ENCODE measurements at places on chromosomes 6 and 20. TPM values are rescaled to one million over a fixed set of nuclear protein-coding genes. Genes with fewer than 3 reads are reported as not detected.

The TMEM217 gene
- 0.24 TPM for polyA plus RNA-seq

The SRMS gene
- not detected for polyA plus RNA-seq

The ZNF133 gene
- polyA plus RNA-seq: 15.2 TPM

The SLC44A4 gene
- 4.2 TPM for polyA plus RNA-seq

The TP53TG5 gene
- 0.96 TPM for polyA plus RNA-seq

The ACSS1 gene
- polyA plus RNA-seq: 15.1 TPM

The BNIP5 gene
- polyA plus RNA-seq: not detected

The CST5 gene
- polyA plus RNA-seq: not detected

The MUC21 gene
- polyA plus RNA-seq: not detected

The PHF20 gene
- 30.5 TPM for polyA plus RNA-seq

The PPIL6 gene
- 4.3 TPM for polyA plus RNA-seq

The DDX43 gene
- 1.3 TPM for polyA plus RNA-seq

The ID1 gene
- polyA plus RNA-seq: 683 TPM

The SRSF6 gene
- polyA plus RNA-seq: 54.7 TPM

The BPIFB2 gene
- polyA plus RNA-seq: not detected

The C6orf132 gene
- 4.4 TPM for polyA plus RNA-seq

The SIRPD gene
- polyA plus RNA-seq: 0.53 TPM

The TCP11 gene
- 0.15 TPM for polyA plus RNA-seq

The COL9A3 gene
- polyA plus RNA-seq: 9.8 TPM

The LKAAEAR1 gene
- 0.48 TPM for polyA plus RNA-seq

The TMC2 gene
- 0.34 TPM for polyA plus RNA-seq

The BMP7 gene
- polyA plus RNA-seq: 8.5 TPM

The MUC22 gene
- not detected for polyA plus RNA-seq

The POU5F1 gene
- 4.4 TPM for polyA plus RNA-seq

The LY6G6D gene
- 1.7 TPM for polyA plus RNA-seq

The RIPPLY2 gene
- polyA plus RNA-seq: 2.5 TPM

The AGPAT4 gene
- 4.5 TPM for polyA plus RNA-seq

The CDSN gene
- not detected for polyA plus RNA-seq

The MYCT1 gene
- 10.6 TPM for polyA plus RNA-seq

The BHLHE23 gene
- not detected for polyA plus RNA-seq

The MDN1 gene
- 11.6 TPM for polyA plus RNA-seq

The GCM1 gene
- polyA plus RNA-seq: not detected

The CNR1 gene
- 3.4 TPM for polyA plus RNA-seq

The DACT2 gene
- 0.60 TPM for polyA plus RNA-seq

The RALGAPB gene
- polyA plus RNA-seq: 15.0 TPM

The MEI4 gene
- 0.01 TPM for polyA plus RNA-seq

The TRIM40 gene
- not detected for polyA plus RNA-seq

The SLC25A27 gene
- 15.0 TPM for polyA plus RNA-seq

The FNDC1 gene
- 0.84 TPM for polyA plus RNA-seq

The PLCB1 gene
- polyA plus RNA-seq: 16.8 TPM

The CRIP3 gene
- polyA plus RNA-seq: 1.1 TPM

The DPPA5 gene
- not detected for polyA plus RNA-seq

The DZANK1 gene
- 1.7 TPM for polyA plus RNA-seq

The NINL gene
- 6.2 TPM for polyA plus RNA-seq

The TMEM244 gene
- polyA plus RNA-seq: not detected

The PROKR2 gene
- polyA plus RNA-seq: not detected

The CDYL gene
- 21.4 TPM for polyA plus RNA-seq

The SLC22A7 gene
- polyA plus RNA-seq: 0.15 TPM

The ADGRG6 gene
- polyA plus RNA-seq: 6.6 TPM

The SLC22A1 gene
- 0.44 TPM for polyA plus RNA-seq

The THBD gene
- polyA plus RNA-seq: 55.0 TPM

The DYNLT2 gene
- 1.6 TPM for polyA plus RNA-seq

The DHX16 gene
- 29.5 TPM for polyA plus RNA-seq

The ECT2L gene
- 0.05 TPM for polyA plus RNA-seq

The GPLD1 gene
- polyA plus RNA-seq: 1.6 TPM

The CASS4 gene
- polyA plus RNA-seq: 1.1 TPM

The DEFB121 gene
- not detected for polyA plus RNA-seq
